ENCODE measurements at places on chromosomes 1 and 21.

DNA sequence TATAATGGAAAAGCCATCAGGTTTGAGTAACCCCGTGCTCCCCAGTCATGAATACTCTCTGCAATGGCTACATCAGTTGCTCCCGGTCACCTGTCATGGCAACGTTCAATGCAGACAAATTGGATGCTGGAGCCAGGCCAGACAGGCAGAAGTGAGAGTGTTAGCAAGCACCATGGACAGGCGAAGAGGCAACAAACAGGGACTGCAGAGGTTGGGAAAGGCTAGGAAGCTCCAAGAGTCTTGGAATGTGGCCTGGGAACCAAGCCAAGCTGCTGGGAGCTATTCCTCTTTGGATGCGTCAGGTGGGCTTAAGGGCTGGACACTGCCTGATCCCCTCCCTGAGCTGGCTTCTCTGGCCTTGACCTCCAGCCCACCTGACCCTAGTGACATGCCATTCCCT lies 102.9 kb downstream of the ACTL8 start:
- no peak for DNase-seq
- H3K27me3 ChIP-seq, result no peaks in the 10 kb centered on the region
- no peak overlapping the region for H3K27ac ChIP-seq
- no peaks in the 10 kb centered on the region for H3K4me1 ChIP-seq

GRCh38 chr1:241612533-241613477 lies 27.4 kb downstream of the CHML start:
- H3K36me3 ChIP-seq, result no peaks in the 10 kb centered on the region
- peak; percentile 5 for DNase-seq
- no peak overlapping the region for H3K4me3 ChIP-seq
- no peaks in the 10 kb centered on the region for H3K4me1 ChIP-seq
- no peak overlapping the region for H3K27ac ChIP-seq
- H3K27me3 ChIP-seq, result no peaks in the 10 kb centered on the region

- no peak for DNase-seq
- H3K4me3 ChIP-seq, result no peak overlapping the region
- H3K4me1 ChIP-seq, result no peaks in the 10 kb centered on the region
- H3K27ac ChIP-seq, result no peak overlapping the region
Measured at GRCh38 chr1:67224856-67225255, 58.6 kb downstream of the IL23R start.

DNA sequence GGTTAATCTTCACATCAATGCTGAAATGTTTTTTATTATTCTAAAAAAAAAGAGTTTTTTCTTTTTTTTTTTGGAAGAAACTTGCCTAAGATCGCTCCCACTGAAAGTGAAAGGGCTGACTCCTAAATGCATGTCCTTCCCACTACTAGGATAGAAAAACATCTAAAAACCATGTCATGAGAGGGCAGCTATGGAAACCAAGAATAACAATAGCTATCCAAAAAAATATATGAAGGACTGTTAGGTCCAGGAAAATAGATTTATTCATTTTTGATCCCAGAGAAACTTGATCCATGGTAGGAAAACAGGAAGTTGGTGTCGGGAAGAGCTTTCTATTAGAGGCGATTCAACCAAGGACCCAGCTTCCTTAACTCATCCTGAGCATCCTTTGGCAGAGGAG lies 23.1 kb upstream of the ROR1 start:
- no peak for DNase-seq
- H3K4me1 ChIP-seq, result no peaks in the 10 kb centered on the region
- H3K4me3 ChIP-seq, result no peak overlapping the region
- H3K27me3 ChIP-seq, result no peaks in the 10 kb centered on the region

DNA sequence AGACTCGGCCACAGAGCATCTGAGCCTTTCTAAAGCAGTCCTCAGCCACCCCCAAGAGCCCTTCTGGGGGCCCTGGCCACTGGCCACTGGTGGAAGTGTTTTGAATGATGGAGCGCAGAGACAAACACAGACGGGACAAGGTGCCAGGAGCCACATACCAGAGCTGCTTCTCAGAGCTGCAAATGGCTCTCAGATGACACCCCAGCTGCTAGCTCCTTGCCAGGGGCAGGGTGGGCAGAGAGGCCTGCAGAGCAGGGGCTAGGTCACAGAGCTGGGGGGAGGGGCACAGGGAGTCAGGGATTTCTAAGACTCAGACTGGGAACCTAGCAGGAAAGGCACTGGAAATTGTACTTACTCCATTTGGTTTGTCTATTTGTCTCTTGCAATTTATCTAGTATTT lies 30.4 kb downstream of the KCNN3 start:
- no peaks in the 10 kb centered on the region for H3K36me3 ChIP-seq
- DNase-seq, result no peak
- H3K4me3 ChIP-seq, result no peak overlapping the region
- no peak overlapping the region for H3K27ac ChIP-seq
- H3K27me3 ChIP-seq, result no peaks in the 10 kb centered on the region
- no peaks in the 10 kb centered on the region for H3K4me1 ChIP-seq

DNA sequence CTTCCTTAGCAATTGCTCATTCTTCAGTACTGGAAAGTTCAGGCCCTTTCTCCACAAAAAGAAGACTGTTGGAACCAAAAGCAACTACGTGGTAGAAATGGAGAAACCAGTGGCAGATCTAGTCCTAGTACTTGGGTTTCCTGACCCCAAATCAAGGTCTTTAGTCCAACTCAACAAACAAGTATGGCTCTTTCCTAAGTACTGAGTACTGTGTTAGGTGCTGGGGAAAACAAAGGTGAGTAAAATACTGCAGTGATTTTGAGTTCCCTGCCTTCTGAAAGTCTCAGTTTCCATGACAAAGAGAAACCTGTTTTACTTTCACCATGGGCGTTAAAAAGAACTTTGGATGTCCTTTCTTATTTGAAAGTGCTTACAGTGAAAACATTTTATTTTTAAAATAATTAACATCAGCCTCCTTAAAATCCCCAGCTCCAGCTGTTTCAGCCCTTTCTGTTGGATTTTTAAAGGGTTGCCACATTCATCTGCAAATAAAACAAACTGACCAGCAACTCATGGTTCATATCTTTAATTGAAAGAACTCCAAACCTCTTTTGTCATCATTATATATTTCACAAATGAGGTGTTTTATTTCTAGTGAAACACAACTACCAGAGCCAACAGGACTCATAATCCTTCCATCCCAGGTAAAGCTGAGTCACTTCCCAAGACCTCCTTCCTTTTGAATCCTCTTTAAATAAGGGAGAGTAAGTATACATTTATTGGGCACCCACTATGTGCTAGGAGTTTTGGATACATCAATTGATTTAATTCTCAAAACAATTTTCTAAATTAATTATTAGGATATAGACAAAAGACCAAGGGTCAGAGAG lies 35.4 kb downstream of the PLPP3 start:
- no peaks in the 10 kb centered on the region for H3K27me3 ChIP-seq
- DNase-seq, result no peak
- no peaks in the 10 kb centered on the region for H3K36me3 ChIP-seq
- H3K4me3 ChIP-seq, result no peak overlapping the region
- no peak overlapping the region for H3K27ac ChIP-seq

GRCh38 chr1:100721526-100722207 lies 2.1 kb downstream of the VCAM1 start:
- H3K27ac ChIP-seq, result no peak overlapping the region
- no peaks in the 10 kb centered on the region for H3K27me3 ChIP-seq
- H3K4me3 ChIP-seq, result no peak overlapping the region
- no peaks in the 10 kb centered on the region for H3K4me1 ChIP-seq
- DNase-seq, result no peak
